Activated naive CD4-positive, alpha-beta T cell treated with Interleukin-2 at 50 U/mL for 16 hours (primary cell): ENCODE measurements at places on chromosomes 7 and 10.

DNA sequence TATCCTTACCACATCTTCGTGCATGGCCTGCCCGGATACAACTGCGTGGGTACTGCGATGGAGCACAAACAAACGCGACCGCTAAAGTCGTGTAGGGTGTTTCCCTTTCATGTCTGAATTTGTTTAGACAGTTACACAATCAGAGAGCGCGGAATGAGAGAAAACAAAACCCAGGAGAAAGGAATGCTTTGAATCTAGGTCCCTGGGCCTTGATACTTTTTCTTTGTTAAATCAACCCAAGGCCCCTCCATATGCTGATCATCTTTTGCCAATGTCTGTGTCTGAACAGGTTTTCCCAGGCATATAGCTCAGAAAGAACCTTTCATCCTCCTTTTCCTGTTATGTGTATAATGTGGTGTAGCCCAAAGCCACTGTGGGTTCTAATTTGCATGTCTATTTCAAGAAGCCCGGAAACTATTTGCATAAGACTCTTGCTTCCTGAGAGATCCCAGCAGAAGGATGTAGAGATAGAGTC lies 145.8 kb downstream of the FRMD4A start:
- peak; percentile 60 for DNase-seq

- no peak for DNase-seq
Observed at GRCh38 chr7:111239437-111239836, 148.5 kb downstream of the LRRN3 start.

- no peak for DNase-seq
Observed at GRCh38 chr7:85896531-85896930, 709.7 kb upstream of the SEMA3D start.

GRCh38 chr10:534047-534566 lies 155.4 kb downstream of the DIP2C start:
- no peak for DNase-seq

DNA sequence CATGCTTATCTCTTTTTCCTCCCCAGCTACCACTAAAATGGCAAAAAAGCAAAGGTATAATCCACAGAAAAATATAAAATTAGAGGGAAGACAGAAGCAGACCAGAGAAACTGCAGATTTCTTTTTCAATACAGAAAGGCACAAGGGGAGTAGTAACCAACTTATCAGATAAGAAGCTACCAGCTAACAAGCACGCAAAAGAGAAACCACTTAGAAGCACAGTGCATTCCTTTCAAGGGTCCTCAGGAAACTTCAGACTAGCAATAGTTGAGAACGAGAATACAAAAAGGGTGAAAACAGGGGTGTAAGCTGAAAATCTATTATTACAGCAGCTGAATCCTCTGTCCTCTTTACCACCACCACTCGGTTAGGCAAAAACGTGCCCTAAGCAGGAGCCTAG lies 9.9 kb upstream of the OR2A5 start:
- DNase-seq: no peak

GRCh38 chr7:118182593-118183427 lies 1.2 kb upstream of the LSM8 start:
- no peak for DNase-seq

DNA sequence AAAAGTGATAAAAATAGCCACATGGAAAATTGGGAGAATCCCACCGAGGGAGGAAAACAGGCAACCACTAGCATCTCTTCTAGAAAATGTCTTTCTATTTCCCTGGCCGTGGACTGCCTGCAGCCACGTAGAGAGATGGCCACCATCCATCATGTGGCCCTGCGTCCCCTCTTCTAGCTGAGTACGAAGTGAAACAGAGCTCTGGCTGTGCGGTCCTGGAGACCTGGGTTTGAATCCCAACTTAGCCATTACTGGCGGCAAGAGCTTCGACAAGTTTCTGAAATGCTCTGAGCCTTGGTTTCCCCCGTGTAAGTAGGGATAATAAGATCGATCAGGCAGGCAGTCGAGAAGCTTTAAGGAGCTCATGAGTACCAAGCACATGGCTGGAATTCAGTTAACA lies 32.9 kb downstream of the ZCCHC24 start:
- no peak for DNase-seq

- DNase-seq: no peak
Observed at GRCh38 chr7:104843198-104843597, 170.8 kb upstream of the KMT2E start.

GRCh38 chr7:119086026-119086425 lies 861.5 kb downstream of the ANKRD7 start:
- no peak for DNase-seq

GRCh38 chr7:137025469-137026175 lies 157.2 kb downstream of the CHRM2 start:
- DNase-seq: no peak

GRCh38 chr10:105398202-105398601 lies 757.1 kb downstream of the SORCS3 start:
- DNase-seq: no peak

- no peak for DNase-seq
Observed at GRCh38 chr10:130573446-130573845, 437.3 kb downstream of the GLRX3 start.

DNA sequence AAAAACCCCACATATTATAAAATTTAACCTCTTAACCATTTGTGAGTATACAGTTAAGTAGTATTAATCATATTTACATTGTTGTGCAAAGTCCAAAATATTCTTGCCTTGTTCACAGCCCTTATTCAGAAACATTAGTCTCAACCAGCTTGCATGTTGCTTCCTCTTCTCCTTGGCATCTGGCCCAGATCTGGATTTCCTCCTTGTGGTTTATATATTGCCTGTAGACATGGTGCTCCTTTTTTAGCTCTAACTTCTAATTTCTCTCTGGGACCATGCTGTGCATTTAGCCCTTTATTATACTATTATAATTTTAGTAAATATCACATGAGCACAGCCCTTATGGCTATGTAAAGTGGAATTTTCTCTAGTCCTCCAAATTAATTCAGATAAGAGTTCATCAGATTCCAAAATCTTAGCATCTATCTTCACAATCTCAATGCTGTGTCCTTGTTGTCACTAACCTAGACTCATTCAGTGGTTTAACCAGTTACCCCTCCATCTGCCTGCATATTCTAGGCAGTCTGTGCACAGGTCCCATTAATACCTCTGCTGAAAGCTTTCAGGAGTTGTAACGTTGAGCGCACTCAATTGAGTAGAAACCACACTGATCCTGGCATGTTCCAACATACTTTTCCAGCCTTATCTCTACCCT lies 7.9 kb downstream of the CPED1 start:
- DNase-seq: no peak

DNA sequence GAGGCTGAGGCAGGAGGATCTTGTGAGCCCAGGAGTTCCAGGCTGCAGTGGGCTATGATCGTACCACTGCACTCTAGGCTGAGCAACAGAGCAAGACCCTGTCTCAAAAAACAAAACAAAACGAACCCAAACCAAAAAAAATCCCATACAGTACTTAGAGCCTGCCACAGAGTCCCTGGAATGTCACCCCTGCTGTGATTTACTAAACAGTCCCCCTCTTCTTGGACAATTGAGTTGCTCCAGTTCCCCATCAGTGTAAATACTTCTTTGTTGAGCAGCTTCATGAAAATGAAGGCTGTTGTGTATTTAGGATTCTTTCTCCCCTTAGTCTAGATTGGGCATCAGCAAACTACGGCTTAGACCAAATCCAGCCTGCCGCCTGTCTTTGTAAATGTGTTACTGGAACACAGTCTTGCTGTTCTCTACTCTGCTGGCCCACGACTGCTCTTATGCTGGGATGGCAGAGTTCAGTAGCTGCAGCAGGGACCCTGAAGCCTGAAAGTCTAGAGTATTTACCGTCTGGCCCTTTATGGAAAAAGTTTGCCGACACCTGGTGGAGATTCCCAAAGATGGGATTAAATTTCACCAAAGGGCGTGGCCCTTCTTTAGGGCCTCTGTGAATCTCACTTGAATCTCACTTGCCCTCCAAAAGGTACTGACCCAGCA lies 57.8 kb downstream of the PALD1 start:
- DNase-seq: no peak

DNA sequence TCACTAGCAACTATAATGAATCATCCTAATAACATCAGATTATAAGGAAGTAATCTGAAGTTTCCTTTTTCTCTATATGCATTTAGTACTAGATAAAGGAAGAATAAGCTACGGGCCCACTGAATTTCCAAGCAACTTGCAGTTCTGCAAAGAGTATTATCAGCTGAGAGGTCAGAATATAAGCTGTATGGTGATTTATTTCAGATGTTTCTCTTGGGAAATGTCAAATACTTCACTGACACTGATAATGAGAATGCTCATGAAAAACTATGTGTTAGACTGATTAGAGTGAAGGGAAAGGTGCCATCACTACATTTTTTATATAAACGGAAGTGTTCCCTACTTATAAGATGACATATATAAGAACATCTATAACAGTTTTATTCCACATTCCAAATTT lies 251.2 kb upstream of the HGF start:
- no peak for DNase-seq

DNA sequence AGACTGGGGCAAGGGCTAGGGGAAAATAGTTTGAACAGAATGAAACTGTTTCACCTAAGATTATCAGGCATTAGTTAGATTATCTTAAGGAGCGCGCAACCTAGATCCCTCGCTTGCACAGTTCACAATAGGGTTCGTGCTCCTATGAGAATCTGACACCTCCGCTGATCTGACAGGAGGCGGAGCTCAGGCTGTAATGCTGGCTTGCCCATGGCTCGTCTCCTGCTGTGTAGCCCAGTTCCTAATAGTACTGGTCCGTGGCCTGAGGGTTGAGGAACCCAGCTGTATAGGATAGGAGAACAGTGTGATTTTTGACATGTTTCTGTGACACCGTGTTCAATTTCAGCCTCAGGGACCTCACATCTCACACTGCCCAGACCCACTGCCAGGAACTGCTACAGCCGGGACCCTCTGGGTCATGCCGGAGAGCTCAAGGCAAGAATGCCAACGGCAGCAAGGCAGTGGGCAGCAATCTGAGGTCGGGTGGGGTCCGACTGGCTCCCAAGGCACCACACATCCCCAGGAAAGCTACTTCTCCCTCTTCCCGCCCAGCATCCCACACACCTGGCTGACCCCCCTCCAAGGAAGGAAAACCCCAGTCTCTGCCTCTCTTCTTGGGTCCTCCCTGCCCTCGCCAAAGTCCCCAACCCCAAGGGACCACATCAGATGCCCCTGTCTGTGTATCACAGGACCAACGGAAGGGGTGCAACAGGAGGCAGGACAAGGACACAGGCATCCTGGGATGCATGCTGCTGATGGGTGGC lies 31.7 kb downstream of the CAMK2B start:
- no peak for DNase-seq

DNA sequence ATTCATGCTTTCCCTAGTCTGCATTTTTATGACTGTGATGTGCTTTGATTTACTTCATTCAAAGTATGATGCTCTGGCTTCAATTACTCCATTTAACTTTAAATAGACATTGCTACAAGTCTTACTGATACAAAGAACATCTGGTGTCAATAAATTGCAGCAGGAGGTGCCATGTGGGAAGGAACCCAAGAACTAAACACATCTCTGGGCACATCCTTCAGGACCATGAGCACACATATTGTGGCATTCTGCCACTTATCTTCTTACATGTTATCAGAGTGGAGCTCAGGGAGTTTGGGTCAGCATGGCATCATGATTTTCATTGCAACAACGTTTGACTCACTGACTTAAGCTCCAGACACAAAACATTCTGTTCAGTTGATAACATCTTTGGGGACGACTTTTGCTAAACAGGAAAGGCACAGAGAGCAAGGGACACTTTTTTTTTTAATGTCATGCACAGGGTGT lies 227.0 kb downstream of the DKK1 start:
- no peak for DNase-seq

- no peak for DNase-seq
Observed at GRCh38 chr7:91533996-91534395, 269.8 kb downstream of the FZD1 start.

- no peak for DNase-seq
Observed at GRCh38 chr10:65394502-65395297, 1531.1 kb upstream of the LRRTM3 start.

DNA sequence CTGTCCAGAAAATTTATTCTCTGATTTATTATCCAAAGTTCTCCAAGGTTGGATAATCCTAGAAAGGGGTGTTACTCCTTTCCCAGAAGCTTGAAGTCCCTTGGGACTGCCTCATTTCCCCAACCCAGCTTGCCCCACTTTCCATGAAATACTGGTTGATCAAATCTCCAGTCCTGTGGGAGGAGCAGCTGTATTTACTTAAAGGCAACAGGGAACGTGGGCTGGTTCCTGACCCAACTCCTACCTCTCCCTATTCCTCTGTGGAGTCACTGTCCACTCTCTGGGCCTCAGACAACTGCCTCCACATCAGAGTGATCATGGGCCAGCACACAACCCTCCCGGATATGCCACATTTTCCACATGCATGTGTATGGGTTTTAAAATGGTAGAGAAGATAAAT lies 166.2 kb upstream of the PRR15 start:
- no peak for DNase-seq

DNA sequence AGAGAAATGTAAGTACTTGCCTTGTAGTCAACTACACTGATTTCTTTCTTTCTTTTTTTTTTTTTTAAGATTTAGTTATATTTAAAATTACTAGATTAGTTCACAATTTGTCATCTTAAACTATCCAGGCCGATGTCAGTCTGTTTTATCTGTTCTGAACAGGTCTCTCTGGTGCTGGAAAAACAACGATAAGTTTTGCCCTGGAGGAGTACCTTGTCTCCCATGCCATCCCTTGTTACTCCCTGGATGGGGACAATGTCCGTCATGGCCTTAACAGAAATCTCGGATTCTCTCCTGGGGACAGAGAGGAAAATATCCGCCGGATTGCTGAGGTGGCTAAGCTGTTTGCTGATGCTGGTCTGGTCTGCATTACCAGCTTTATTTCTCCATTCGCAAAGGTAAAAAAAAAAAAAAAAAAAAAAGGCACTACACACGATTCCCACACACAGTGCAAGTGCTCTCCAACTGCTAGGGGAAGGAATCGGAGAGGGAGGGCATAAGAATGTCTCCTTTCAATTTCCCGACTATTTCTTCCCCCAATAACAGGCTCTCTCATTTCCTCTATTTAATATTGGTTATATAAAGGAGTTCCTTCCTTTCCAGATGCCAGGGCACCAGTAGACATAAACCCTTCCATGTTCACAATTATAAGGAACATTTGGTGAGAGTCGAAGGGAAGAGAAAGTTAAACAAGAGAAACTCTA lies 53.4 kb downstream of the PAPSS2 start:
- DNase-seq: no peak

DNA sequence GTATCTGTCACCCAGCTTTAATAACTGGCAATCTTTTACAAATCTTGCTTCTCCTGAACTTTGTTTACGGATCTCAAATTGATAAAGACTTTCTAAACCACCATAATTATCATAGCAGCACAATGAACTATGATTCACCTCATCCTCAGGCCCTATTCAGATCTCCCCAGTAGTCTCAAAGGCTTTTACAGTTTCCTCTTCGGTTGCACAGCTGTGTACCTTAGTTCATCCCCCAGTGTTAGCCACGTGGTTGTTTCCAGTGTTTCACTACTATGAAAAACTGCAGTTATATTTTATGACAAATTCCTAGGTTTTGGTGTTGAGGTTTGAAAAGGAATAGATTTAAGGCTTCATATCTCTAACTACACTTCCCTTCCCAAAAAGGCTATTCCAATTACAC lies 24.9 kb downstream of the PAXIP1 start:
- no peak for DNase-seq

- DNase-seq: no peak
Observed at GRCh38 chr10:22479419-22479818, 134.1 kb downstream of the SPAG6 start.
